CD4-positive, alpha-beta memory T cell (primary cell): ENCODE measurements at places on chromosomes 1 and 21.

DNA sequence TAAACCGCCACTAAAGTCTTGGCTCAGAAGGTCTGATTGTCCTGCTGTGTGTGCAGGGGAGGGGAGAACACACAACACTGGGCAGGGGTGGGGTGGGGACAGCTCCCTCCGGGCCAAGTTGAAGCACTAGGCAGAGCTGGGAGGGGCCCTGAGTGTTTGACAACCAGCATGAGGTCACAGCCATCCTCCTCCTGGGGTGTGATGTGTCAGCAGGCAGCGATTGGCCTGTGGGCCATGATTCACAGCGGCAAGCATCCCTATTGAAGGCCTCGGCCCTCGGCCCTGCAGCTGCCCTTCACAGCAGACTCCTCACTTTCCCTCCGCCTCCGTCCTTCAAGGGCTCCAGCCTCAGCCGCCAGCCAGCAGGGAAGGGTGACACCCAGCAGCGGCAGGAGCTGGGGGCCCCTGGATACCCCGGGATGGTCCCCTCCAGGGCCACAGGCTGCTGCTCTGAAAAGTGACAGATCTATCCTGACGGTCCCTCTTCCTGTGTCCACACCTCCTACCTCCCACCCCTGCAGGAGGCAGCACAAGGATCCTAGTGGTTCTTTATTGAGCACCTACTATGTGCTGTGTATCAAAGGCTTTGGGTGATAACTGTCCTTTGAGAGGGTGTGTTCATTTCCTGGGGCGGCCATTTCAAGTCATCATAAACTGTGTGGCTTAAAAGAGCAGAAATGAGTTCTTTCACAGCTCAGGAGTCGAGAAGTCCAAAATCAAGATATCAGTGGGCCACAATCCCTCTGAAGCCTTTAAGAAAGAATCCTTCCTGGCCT is 66.0 kb upstream of the SLC25A33 start:
- DNase-seq = no peak

DNA sequence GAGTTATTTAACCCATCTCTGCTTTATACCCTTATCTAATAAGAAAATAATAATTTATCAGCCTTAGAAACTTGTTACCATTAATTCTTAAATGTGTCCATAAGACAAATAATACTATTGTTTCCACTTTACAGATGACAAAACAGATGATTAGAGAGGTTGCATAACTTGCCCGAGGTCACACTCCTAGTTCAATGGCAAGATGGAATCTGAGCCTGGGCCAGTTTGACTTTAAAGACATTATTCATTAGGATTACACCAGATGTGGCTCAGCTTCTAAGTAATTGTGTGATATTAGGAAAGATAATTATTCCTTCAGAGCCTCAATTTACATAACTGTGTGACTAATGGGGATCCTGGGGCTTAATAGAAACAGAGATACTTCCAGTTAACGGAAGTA is 42.3 kb upstream of the KCNK2 start:
- DNase-seq = no peak

- no peak for DNase-seq
Measured at GRCh38 chr1:116853680-116854402, 55.9 kb upstream of the PTGFRN start.

- no peak for DNase-seq
Measured at GRCh38 chr1:225474439-225474985, 46.7 kb upstream of the LBR start.

DNA sequence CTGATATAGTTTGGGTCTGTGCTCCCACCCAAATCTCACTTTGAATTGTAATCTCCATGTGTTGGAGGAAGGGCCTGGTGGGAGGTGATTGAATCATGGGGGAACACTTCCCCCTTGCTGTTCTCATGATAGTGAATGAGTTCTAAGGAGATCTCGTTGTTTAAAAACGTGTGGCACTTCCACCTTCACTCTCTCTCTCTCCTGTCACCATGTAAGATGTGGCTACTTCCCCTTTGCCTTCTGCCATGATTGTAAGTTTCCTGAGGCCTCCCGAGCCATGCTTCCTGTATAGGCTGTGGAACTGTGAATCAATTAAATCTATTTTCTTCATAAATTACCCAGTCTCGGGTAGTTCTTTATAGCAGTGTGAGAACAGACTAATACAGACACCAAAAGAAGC is 40.4 kb downstream of the FRRS1 start:
- no peak for DNase-seq

DNA sequence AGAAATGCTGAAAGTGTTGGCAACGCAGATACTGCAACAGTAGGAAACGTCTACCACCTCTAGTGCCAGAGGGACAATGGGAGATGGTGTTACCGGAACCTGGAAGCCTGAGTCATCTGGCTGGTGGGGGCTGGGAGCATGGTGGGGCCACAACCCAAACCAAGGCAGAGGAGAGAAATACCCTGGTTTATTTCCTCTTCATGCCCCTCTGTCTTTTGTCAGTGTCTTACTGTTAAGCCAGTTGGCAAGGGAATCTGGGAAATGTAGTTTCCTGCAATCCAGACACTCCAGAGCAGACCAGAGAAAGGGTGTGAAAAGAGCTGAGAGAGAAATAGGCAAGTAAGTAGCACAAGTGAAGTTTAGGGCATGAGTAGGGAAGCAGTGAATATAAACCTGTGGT is 14.8 kb downstream of the DNTTIP2 start:
- no peak for DNase-seq

DNA sequence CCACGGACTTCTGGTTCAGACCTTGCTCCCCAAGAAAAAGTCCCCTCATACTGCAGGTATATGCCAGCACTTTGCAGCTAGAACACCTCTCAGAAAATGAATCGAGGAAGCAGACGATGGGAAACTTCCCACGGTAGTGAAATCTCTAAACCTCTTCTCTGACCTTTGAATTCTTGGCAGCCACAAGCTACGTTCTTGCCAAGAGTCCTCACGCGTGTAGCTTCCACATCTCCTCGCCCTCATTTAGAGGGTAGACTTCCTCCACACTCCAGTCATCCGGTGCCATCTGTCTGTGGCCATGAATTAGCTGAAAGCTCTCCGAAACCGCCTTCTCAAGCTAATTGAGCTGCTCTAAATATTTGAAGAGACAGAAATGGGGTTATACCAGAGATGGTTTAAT is 127.8 kb downstream of the RGS7 start:
- DNase-seq = no peak
